ENCODE measurements at places on chromosomes 4 and X.

DNA sequence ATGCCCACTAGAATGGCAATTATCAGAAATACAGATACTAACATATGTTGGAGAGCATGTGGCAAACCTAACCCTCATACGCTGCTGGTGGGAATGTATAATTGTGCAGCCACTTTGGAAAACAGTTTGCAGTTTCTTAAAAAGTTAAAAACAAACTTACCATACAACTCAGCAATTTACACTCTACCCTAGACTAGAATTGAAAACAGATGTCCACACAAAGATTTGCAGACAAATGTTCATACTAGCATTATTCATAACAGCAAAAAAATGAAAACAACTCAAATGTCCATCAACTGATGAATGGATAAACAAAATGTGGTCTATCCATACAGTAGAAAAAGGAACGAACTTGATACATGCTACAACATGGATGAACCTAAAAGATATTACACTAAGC is 64.4 kb downstream of the SLC9A7 start:
- DNase-seq, result no peak

DNA sequence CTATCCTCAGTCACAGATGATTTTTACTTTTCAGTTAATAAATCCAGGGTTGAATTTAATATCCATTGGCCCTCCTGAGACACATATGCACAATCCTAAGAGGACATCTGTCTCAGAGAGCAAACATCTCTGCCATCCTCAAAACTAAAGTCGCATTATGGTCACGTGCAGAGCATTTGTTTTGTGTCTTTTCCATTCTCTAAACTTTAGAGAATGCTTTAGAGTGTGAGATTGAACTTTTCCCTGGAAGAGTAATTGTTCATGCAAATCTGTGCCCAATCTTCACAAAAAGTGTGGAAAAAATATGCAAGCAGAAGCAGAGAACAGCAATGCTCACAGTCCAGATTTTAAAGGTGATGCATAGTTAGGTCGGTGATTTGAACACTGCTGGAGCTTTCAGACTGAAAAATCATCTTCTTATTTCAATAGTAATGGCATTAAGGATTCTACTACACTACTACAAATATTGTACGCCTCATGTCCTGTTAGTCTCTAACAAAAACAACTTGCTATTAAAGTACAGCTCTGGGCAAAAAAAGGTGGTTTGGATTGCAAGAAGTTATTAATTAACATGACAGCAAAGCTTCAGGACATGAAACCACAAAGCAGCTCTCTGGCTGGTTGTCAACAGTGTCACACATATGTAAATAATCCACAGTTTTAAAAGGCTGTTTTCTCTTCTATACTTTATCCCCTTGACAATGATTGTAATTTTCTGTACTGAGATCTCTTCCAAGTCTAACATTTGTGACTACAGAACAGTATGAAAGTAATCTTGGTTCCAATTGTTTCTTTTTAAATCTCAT is 19.9 kb downstream of the DCHS2 start:
- no peak for DNase-seq

GRCh38 chr4:76651616-76652015 is 216.6 kb downstream of the SHROOM3 start:
- no peak for DNase-seq

GRCh38 chr4:150240011-150240410 is 161.8 kb downstream of the DCLK2 start:
- DNase-seq, result no peak

GRCh38 chr4:142358656-142359055 is 487.4 kb downstream of the INPP4B start:
- DNase-seq, result no peak

DNA sequence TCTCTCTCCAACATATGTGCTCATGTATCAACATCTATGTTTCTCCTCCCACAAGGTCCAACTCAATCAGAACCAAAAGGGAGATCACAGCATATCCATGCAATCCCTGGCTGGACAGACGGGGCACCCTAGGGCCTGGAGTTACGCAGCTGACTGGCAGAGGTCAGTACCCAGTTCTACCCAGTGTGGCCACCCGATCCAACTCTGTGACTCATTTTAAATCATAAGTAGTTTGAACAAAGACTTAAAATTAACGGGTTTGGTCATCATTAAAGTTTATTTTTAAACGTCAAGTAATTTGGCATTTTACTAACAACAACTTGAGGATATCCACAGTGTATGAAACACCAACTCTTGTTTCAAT is 59.5 kb downstream of the APBB2 start:
- no peak for DNase-seq
